ENCODE measurements at places on chromosomes 5 and 9.

GRCh38 chr5:125002727-125003598, 256.5 kb upstream of the ZNF608 start:
- DNase-seq: no peak

- no peak for DNase-seq
Measured at GRCh38 chr9:125631391-125632085, 75.5 kb downstream of the MAPKAP1 start.

DNA sequence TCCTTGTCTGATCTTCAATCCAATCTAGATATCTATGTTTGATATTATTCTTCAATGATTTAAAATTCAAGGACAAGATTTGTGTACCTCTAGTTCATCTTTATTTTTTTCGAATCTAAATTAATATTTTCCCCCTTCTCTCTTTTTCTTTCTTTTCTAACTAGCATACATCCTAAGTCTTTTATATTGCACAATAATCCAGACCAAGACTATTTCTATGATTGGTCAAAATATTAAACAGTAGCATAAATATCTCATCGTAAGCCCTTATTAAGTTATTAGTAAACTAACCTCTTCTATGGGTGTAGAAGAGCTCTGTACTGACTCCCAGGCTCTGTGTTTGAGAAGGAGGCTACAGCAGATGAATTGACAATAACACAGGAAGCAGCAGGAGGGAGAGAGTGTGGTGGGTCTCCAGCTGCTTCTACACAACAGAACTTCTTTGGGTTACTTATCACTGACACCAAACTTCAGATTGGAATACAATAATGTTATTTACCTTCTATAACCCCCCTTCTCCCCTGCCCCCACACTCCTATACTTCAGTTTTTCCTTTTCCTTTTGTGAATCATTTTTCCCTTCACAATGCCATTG, 11.9 kb upstream of the PLCXD3 start:
- no peak for DNase-seq

DNA sequence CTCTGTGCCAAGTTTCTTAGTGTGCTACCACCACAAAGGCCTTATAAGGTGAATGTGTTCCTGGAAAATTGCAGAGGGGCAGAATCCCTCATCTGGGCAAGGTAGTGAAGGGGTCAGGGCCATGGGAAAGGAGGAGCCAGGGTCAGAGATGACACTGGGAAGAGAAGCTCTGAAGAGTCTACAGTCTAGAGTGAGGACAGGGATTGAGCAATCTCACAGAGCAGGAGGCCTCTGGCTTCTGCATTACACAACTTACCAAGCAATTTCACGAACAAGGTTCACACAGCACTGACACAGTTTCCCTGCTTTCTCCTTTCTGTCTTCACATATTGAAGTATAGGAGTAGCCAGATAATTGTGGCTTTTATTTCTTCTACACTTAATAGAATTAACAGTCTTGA, 24.5 kb upstream of the IDNK start:
- no peak for DNase-seq

DNA sequence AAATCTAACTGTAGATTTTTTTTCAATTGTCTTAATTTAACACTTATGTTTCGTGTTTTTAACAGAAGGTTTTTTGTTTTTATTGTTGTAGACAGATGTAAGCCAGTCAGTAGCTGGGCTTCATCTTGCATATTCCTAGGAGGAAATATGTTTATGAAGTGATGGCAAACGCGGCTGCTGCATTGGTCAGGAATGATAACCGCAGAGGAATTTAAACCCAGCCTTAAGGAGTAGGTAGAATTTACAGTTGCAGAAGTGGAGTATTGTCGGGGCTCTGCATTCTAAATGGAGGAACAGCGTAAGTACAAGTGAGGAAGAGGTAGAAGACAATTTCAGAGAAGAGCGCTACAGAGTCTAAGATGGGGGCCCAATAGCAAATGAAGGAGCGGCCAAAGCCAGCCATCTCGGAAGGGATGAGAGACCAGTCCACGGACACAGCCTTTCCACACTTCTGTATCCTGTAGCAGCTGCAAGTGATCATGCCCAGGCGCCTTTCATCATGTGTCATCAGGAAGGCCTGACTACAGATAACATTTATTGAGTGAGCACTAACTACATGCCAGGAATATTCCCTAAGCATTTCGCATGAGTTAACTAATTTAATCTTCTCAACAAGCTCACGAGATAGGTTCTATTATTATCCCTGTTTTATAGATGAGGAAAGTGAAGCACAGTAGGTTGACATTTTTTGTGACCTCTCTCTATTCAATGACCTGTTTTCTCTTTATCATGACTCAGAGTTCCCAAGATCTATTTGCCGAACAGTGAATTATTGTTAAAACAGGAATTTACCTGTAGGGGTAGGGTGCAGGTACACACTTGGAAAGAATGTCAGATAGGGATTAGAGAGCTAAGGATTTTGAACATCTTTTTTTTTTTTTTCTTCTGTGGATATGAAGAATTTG, 38.1 kb downstream of the CMYA5 start:
- no peak for DNase-seq

- DNase-seq: no peak
Measured at GRCh38 chr9:3820643-3821042, 294.8 kb upstream of the RFX3 start.

- DNase-seq: no peak
Measured at GRCh38 chr9:98101868-98102273, 17.2 kb downstream of the TRIM14 start.

GRCh38 chr9:70428781-70429180, 14.3 kb upstream of the KLF9 start:
- no peak for DNase-seq

DNA sequence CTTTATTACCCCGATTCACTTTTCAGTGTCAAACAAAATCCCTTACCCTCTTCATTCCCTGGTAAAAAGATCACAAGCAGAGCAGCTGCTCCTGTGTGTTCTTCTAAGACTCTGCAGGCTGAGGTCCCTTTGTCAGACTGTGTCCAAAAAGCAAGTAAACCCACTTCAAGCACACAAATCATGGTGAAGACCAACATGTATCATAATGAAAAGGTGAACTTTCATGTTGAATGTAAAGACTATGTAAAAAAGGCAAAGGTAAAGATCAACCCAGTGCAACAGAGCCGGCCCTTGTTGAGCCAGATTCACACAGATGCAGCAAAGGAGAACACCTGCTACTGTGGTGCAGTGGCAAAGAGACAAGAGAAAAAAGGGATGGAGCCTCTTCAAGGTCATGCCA, 34.5 kb downstream of the CREBRF start:
- DNase-seq: no peak

GRCh38 chr5:156947925-156948324, 15.1 kb downstream of the TIMD4 start:
- DNase-seq: no peak

- DNase-seq: no peak
Measured at GRCh38 chr5:16592255-16592654, 24.5 kb downstream of the RETREG1 start.

DNA sequence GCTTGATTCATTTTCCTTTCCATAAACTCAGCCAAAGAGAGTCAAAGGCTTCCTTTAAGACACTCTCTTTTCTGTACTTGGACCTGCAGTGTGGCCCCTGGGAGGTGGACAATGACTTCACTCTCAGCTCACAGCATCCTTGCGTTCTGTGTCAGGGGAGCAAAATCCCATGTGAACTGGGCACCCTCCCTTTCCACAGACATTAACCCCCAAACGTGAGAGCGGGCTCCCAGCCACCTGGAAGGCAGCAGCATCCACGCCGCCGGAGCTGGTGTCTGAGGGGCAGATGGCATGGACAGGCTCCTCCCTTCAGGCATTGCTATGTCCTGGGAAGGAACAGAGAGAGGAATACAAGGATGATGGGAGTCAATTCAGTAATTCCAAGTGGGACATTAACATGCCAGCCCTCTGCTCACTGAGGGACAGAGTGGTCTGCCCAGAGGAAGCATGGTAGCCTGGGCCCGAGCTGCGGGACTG, 39.5 kb downstream of the TRIP13 start:
- DNase-seq: no peak

DNA sequence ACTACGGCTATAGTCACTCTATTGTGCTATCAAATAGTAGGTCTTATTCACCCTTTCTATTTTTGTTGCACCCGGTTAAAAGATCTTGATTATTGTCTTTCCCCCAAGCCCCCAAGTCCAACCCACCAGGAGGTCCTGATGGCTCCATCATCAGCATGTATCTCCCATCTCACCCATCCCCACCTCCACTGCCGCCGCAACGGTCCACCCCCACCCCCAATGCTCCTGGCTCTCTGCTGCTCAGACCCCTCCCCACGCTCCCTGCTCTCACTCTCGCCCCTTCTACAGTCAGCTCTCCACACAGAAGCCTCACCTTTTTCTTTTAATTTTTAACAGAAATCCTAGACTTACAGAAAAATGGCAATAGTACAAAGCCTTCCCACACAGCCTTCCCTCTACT, 51.5 kb upstream of the SH3PXD2B start:
- no peak for DNase-seq

GRCh38 chr9:93138171-93138764, 4.2 kb upstream of the NINJ1 start:
- no peak for DNase-seq

- DNase-seq: no peak
Measured at GRCh38 chr5:176732306-176732705, 78.1 kb upstream of the UNC5A start.

DNA sequence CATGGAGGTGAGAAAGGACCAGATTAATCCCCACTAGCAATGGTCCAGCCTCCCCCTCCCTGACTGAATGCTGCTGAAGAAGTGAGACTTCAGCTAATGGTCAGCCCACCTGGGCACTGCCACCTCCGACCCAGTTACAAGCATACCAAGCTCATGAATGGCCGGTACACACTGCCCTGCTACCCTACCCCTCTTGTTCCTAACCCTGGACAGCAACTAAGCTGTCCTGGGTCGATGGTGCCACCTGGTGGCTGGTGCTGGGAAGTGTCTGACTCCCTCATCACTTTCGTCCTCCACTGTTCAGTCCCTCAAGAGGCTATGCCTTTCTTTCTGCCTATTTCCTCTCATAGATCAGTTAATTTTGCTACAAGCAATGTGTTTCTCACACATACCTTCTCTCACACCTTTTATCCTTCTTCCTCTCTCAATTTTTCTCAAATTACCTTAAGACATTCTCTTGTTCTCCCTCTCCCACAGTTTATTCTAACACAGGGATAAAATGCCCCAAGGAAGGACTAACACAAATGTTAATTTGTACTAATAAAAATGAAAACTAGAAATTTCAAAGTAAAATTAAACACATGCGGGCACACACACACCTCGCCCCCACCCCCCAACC, 42.4 kb downstream of the PAX5 start:
- no peak for DNase-seq

- DNase-seq: no peak
Measured at GRCh38 chr5:67793418-67793817, 422.1 kb upstream of the PIK3R1 start.

DNA sequence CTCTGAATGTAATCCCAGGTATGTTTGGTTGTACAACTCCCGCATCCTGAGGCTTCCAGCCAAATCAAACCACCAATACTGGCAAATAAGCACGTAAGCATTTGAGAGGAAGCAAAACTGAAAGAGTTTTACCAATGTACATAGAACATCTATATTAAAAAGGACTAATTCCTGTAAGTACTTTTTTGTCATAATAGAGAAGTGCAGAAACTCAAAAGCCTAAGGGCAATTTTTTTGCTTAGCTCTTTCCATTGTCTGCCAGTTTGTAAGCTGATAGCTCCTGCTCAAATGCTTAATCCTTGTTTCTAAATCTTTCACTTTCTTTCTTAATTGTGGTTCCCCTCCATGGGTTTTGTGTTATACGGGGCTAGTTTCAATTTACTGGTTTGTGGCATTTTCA, 1151.8 kb downstream of the CDH12 start:
- no peak for DNase-seq

DNA sequence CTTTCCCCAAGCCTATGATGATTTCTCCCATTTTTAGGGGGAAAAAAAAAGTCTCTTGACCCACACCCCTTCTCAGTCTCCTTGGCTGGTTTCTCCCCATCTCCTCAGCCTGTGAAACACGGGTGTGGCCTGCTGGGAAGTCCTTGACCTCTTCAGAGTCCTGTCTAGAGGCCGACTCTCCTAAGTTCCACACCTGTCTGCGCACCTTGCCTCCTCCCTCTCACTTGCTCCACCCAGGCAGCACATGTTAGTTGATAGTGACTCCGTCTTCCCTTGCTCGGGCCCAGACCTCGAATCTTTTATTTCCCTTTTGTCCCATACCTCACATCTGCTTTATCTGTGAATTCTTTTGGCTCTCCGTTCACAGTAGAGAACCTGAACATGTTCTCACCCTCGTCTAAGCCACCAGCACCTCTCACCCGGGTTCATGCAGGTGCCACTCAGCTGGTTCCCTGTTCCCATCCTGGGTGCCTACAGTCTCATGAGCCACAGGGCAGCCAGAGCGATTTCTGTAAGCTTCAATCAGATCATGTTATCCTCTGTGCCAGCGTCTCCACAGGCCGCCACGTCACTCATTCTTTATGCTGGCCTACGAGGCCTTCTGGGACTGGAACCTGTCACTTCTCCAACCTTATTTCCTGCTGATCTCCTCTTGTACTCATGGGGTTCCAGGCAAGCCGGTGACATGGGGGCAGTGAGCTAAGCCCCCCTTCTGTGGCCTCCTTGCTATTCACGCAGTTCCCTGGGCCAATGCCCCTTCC, 51.7 kb upstream of the LRRTM2 start:
- DNase-seq: no peak

DNA sequence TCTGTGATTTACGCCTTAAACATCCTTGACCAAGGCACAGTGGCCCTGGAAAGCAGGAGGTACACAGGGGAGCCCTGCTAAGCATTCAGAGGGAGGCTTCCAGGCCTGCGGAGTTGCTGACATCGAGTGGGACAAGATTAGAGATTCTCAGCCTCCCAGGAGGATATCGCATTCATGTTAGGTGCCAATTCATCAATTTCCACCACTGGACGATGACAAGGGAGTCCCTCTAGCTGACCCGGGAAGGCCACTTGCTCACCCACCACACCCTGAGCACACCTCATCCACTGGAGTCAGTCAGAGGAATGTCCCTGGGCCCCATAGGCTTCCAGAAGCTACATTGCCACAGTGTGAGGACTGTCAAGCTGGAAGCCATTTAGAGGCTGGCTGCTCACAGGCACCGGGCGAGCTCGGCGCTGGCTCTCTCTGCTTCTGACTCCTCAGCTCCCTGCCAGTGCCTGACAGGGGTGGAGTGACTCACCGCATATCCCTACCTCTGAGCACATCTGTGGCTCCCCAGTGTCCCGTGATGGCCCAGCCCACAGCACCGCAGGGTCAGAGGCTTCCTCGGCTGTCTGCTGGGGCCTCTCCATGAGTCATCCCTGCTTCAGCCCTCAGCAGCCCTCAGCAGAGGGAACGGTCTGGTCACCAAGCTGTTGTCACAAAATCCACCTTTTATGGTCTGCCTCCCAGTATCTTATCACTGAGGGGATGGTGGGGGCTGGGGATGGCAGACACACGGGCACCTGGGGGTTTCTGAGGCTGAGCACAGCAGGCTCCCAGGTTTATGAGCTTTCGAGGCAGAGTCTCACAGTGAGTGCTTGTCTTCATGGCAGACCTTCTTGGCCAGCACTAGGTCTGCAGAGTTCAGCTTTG, 117.5 kb downstream of the ZNF608 start:
- DNase-seq: no peak

GRCh38 chr5:134223406-134224248, 2.2 kb downstream of the PPP2CA start:
- no peak for DNase-seq

GRCh38 chr9:504921-505740, 290.5 kb downstream of the DOCK8 start:
- no peak for DNase-seq

GRCh38 chr9:106932675-106933074, 69.7 kb downstream of the ZNF462 start:
- no peak for DNase-seq

All from NCI-H1105 (cell line).